ENCODE measurements at places on chromosomes 3 and 15.
A peak's percentile ranks its signal among the peaks of the same experiment; 100 is the strongest.

- no peak for DNase-seq
These were observed 64.2 kb downstream of the MYO5A start for GRCh38 chr15:52464478-52464877.

GRCh38 chr3:151625086-151625485 lies 108.6 kb upstream of the AADACL2 start:
- no peak for DNase-seq

DNA sequence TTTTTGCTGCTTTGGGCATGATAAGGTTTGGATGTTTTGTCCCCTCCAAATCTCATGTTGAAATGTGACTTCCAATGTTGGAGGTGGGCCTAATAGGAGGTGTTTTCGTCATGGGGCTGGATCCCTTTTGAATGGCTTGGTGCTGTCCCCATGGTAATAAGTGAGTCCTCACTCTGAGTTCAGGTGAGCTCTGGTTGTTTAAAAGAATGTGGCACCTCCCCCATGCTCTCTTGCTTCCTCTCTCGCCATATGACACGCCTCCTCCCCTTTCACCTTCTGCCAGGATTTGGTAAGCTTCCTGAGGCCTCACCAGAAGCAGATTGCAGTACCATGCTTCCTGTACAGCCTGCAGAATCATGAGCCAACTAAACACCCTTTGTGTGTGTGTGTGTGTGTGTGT lies 255.5 kb downstream of the EPHB1 start:
- no peak for DNase-seq

DNA sequence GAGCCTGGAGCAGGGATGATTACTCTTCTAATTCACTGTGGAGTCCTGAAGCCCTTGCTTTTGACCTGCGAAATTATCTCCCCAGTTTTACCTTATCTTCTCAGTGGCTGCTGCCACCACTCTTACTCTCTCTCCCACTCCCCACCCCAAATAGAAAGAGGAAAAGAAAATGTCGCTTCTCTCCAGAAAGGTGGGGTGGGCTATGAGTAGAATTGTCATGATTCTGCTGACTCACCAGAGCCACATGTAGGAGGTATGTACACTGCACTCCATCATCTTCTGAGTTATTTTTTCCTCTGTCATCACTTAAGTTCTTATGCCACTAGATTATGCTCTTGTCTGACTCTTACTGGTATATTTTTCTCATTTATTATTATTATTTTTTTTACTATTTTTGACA lies 43.9 kb upstream of the TMEM158 start:
- no peak for DNase-seq

DNA sequence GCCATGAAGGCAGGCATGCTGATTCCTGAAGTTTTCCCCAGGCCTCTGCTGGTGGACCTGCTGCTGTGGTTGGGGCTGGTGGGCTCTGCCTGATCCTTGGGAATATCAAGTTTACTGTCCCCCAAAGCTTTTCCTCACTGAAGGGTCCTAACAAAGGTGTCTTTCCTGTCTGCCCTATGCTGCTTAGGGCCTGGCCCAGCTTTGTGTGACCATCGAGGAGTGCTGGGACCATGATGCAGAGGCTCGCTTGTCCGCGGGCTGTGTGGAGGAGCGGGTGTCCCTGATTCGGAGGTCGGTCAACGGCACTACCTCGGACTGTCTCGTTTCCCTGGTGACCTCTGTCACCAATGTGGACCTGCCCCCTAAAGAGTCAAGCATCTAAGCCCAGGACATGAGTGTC lies 13.2 kb upstream of the EXOG start:
- no peak for DNase-seq

- DNase-seq = no peak
These were observed 32.2 kb downstream of the CFAP20DC start for GRCh38 chr3:59017617-59017984.

- DNase-seq = no peak
These were observed 78.2 kb downstream of the LINGO1 start for GRCh38 chr15:77554306-77555080.

GRCh38 chr3:30702828-30703397 lies 96.5 kb downstream of the TGFBR2 start:
- no peak for DNase-seq

GRCh38 chr3:42061025-42061712 lies 30.0 kb upstream of the TRAK1 start:
- no peak for DNase-seq

DNA sequence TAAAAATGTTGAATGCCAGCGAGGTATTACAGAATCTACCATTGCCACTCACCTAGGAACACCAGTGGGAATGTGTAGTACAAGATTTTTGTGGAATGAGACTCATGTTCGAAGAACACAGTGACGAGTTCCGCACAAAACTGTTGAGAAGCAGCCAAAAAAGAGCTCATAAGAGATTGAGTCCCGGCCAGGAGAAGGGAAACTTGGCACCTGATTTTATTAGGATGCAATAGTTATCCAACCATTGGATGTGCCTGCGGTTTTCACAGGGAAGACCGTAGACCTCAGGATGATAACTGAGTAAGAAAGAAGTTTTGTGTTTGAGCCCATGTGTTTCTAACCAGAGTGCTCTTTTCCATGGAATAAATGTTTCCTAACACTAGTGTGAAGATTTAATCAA lies 88.9 kb downstream of the PTPRG start:
- no peak for DNase-seq

DNA sequence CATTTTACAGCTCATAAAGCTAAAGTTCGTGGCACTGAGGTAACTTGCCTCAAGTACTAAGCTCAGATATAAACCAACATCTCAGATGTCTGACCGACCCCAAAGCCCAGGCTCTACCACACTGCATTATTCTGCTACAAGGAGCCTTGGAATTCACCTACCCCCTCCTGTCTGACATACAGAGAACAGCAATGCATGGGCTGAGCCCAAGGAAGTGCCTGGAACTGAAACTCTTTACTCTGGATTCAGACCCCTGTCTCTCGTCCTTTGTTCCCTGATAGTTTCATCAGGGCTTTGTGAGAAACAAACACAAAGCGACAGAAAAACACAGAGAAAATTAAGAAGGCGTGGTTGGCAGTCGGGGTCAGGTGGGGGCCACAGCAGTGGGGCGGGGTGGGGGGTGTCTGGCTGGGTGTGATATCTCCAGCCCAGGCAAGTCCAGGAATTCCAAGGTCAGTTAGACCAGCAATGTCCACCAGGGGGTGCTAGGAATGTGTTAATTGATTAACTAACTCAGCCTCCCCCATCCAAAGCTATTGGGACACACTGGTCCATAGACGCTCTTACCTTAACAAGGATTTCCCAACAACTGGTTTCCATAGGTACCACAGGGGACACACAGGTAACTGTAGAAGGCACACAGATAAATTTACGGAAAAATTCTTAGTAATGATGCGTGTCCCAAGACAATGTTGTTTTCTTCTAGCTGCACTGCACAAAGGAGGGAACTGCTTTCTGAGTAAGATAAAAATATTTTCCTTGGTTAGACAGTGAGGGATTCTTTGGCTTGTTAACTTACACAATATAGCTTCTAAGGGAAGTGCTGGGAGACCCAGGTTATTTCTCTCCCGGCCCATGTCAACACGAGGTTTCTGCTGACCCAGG lies 18.8 kb upstream of the SSUH2 start:
- peak; percentile 11 for DNase-seq

DNA sequence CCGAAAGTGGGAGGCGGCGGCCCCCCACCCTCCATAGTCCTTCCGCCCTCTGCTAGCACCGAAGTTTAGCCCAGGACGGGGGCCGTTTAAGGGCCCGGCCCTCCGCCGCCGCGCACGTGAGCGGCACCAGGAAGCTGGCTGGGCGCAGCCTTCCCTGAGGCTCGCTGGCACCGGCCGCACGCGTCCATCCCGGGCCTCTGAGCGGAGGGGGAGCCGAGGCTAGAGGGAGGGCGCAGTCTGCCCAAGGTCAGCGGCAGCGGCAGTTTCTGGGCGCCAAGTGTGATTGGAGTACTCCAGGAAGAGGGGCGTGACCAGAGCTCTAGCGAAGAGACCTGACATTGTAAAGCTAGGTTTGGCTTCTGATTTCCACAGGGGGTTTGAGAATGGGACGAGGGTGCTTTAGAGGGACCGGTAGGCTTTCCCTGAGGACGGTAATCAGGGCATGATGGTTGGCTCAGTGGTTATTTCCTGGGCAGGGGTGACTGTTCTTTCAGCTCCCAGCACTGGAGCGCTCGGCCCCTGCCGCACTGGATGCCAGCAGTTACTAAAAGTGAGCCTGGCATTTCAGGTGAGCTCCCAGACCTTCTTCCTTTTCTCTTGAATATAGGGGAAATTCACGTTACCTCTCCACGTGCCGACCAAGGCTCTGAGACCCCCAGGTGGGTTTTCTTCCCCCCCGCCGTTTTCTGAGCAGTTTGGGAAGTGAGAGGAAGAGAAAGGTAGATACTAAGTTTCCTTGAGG lies 853 bp downstream of the TEX264 start:
- peak; percentile 39 for DNase-seq

DNA sequence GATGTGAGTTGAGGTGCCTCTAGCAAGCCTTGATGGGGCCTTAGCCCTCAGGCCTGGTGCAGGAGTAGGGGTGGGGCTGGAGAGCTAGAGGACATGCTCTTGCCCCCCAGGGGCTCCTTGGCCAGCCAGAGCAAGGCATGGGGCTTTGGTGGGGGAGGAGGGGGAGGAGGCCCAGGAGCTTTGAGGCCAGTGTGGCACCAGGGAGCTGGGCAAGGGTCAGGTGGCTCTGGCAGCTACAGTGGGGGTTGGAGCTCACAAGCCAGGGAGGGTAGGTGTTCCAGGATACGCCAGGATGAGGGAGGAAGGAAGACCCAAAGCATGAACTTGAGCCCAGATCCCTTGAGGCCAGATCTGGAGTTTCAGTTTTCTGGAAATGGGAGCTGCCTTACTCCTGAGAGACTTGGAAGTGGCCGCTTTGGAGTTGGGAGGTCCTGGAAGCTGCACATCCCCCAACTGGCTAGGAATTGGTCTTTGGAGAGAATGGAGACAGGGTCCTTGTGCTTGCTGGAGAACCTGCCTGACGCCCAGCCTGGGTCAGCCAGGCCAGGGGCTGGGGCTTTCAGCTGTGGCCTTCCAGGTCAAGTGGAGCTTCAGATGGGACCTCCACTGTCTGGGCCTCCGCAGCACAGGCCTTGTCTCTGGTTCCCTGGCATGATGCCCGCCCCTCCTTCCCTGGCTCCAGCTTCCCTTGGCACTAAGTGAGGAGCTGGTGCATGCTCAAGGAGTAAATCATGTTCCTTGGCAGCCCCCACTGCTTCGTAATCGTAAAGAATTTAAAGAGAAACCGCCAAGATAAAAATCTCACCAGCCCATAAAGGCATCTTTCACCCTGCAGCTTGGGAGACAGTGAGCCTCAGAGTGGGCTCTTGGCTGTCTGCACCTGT lies 8.7 kb downstream of the SEMA3F start:
- DNase-seq = no peak

- DNase-seq = no peak
These were observed 21.6 kb downstream of the ANAPC13 start for GRCh38 chr3:134464064-134464688.

DNA sequence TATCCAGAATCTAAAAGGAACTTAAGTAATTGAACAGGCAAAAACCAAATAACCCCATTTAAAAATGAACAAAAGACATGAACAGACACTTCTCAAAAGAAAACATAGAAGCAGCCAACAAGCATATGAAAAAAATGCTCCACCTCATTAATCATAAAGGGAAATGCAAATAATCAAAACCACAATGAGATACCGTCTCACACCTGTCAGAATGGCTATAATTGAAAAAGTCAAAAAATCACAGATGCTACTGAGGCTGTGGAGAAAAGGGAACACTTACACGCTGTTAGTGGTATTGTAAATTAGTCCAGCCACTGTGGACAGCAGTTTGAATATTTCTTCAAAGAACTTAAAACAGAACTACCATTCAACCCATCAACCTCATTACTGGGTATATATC lies 220.7 kb downstream of the MEX3B start:
- peak; percentile 58 for DNase-seq

DNA sequence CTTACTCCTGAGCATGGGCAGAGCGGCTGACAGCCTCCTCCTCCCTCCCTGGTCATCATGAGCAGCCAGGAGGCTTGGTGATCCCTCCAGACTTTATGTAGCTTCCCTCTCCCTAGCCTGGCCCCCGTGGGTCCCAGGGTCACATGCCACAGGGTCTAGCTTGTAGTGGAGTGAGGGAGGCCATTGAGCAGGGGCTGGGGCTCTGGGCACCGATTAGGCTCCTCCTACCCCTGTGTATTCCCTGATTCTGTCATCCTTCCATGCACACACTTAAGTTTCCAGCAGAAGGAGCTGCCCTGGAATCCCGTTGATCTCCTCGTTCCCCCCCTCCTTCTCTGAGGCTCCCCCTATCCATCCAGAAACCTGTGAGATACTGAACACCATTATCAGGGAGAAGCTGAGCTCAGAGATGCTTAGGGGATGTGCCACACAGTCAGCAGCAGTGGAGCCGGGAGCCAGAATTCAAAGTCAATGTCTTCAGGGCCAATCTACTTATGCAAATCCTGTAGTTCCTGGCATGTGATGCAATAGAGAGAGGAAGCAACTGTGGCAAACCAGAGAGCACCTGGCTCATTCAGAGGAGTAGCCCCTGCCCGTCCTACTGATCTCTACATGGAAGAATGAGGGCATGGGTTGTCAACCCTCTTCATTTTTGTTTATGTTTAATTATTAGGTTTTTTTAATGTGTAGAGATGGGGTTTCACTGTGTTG lies 17.2 kb downstream of the CCDC33 start:
- peak; percentile 62 for DNase-seq

- no peak for DNase-seq
These were observed 25.8 kb downstream of the TERC start for GRCh38 chr3:169739067-169739466.

DNA sequence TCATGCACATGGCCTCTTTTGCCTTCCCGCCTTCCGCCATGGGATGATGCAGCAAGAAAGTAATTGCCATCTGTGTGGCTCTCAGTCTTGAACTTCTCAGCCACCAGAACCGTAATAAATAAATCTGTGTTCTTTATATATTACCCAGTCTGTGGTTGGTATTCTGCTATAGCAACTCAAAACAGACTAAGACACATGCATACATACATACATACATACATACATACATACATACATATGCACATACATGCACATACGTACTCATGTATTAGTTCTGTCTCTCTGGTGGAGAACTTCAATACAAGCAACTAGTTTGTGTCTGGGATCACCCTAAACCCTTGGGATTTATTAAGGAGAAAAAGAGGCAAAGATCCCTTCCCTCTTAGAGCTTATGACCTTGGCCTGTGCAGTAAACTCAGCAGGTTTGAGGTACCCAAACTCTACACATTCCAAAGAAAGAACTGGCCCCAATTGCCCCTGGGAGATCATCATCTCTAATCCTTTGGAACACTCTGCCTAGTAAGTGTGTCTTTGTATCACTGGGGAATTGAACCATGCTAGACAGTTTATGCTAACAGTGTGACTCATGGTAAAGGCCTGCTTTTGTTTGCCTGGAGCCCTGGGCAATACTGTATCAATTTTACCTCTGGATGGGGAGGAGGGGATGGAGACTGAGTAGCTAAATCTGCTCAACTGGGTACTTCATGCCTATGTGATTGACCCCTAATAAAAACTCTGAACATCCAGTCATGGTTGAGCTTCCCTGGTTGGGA lies 115.6 kb upstream of the LMCD1 start:
- DNase-seq = no peak

DNA sequence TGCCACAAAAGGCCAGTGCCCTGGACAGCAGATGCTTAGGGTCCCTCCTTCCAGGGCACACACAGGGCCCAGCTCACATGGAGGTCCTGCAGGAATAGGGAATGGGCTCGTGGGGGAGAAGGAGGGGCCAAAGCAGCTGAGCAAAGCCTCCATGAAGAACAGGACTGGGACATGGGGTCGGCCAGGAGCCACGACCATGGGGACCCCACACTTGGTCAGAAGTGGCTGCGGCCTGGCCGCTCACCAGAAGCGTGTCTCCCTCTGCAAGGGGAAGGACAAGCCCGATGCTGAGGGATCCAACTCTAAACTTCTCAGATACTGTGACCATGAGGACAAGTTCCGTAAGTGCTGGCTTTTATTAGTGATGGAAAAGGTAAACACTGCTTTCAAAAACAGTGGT lies 15.3 kb downstream of the RBPMS2 start:
- no peak for DNase-seq
